Stimulated activated CD4-positive, alpha-beta T cell treated with anti-CD3 and anti-CD28 coated beads, TNF-alpha, amount 100 ng/mL, for 1 hour (primary cell): ENCODE measurements at places on chromosomes 7 and 10.

- no peak for DNase-seq
Observed at GRCh38 chr10:73494213-73494612, 1.6 kb downstream of the PPP3CB start.

DNA sequence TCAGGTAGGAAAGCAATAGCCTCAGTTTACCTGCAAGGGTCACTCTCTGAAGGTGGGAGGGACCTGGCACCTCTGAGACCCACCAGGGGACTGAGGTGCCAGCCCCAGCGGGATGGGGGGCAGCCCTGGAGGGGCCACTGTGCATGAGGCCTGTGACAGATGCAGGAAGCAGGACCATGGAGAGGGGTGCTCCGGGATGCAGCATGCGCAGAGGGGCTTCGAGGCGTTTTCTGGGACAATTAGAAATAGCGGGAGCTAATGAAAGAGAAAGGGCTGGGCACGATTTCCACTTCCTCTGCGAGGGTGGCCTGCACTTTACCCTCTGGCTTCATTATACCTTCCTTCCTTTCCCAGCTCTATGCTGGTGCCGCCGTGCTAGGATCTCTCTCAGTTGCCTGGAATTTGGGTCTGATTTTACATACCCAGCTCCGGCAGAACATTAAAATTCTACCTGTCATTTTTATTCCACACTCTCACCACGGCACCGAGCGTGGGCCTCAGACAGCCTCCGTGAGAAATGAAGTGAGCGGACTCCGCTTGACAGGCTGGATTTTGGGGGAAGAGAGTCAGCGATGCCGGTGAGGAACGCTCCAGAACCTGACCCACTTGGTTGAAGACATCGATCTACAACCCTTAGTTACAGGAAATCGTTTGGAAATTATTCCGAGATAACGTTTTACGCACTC is 333.9 kb upstream of the PFKP start:
- DNase-seq: no peak

DNA sequence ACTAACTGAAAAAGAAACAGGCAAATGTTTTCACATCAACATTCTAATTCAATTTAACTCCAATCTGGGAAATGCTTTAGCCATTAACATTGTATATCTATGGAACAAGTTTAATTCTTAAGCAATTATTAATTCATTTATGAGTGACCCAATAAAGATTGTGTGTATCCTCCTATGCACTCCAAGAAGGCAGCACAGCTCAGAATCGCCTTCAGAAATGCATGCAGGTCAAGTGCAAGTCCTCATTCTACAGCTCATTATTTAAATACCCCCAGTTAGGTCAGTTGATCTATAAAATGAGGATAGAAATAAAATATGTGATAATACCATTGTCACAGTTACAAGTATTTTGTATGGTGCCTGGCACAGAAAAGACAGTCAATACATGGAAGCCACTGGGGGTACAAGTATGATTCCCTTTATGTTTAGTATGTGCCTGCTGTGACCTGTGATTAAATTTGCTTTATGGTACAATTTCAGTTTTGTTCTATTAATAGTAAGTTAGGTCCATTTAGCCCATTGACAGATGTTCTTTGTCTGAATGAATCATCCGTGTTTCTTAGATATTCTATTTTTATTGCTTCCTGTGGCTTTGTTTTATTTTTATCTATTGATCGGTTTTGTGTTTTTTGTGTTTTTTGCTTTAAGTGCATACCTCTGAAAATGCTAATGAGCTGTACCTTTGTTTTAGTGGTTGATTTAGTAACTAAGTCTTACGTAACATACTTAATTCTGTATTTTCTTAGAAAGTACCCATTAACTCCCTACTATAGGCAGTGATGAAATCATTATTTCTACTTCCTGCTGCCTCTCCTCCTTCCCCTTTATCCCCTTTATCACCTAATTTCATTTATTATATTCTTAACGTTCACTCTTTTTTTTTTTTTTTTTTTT is 42.8 kb downstream of the CPXM2 start:
- no peak for DNase-seq

DNA sequence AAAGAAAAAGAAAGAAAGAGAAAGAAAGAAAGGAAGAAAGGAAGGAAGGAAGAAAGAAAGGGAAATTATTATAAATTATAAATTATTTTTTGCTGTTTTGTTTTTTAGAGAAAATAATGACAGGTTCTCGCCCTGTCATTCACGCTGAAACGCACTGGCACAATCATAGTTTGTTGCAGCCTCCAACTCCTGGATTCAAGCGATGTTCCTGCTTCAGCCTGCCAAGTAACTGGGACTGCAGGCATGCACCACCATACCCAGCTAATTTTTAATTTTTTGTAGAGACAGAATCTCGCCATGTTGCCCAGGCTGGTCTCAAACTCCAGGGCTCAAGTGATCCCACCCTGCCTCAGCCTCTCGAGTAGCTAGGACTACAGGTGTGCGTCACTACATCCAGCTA is 21.6 kb downstream of the MMD2 start:
- no peak for DNase-seq

DNA sequence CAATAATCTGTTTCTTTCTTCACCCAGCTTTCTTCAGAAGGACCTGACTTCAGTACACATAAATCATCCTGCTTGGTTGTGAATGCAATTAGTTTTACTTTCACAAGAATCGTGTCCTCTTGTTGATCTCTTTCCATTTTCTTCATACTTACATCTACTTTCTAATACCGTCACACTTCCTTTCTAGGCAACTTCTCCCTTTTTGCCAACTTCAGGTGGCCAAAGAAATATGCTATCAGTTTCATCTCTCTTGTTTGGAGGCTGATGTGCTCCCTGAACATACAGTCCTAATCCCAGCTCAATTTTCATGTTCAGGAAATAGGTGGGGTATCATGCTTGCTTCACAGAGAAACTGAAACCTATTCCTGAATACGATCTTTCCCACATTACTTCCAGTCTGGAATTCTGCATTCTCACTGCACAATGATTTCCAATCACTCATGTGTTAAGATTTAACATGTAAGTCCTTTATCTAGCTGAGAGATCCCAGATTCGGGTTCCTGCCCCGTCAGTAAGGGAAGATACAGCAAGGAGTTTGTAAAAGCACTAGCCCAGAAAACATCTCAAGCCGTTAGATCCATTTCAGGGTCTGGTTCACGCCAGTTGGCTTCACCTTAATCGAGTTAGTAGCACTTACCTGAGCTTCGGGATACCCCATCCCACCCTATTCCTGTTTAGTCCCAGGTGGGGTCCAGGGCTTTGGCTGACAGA is 994 bp downstream of the SLC25A28 start:
- DNase-seq: no peak

DNA sequence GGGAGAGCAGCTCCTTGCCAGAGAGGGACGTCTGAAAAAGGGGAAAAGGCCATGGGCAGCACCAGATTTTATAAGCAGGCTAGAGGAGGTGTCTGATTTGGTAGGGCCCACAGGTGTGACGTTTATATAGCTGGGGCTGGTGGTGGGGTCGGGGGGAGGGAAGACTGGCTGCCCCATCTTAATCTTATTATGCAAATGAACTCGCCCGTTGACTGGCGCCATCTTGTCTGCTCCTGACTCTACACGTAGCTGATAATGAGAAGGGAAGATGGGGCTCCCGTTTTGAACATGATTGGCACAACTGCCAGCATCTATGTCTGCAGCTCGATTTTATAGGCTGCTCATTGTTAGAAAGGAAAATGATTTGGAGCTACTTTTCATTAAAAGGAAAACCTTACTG is 28.6 kb upstream of the CADPS2 start:
- DNase-seq: no peak

DNA sequence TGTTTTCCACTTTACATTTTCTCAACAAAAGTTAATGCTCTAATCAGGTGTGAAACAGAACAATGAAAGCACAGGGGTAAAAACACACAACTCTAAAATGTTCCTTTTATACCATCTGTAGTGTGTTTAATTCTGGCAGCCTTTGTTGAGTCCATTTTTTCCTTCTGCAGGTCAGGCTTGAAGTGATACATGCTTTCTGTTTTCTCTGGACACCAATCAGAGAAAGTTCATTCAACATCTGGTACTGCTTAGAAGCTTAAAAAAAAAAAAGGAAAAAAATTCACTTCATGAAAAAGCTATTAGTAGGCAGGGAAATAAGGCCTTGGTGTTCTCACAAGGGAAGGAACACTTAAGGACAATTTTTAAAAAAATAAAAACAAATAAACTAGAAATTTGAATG is 231.3 kb upstream of the RHOBTB1 start:
- no peak for DNase-seq

- no peak for DNase-seq
Observed at GRCh38 chr10:43399320-43400310, 9.4 kb downstream of the HNRNPF start.

DNA sequence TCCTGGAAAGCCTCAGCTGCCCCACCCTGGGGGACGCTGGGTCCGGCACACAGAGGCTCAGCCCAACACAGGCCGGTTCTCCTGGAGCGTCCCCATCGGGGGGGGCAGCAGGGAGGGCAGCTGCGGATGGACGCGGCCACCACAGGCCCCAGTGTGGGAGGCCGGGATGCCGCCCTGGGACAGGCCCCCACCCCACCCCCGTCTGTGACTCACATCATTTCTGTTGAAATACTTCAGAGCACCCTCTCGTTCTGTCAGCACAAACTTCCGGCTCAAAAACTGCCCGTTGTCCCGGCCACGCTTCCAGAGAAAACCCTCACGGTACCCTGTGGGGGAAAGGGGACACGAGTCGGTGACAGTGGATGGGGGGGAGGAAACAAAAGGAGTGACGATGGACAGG is 28.5 kb downstream of the GET4 start:
- DNase-seq: no peak

GRCh38 chr7:21504021-21504420 is 38.8 kb upstream of the DNAH11 start:
- DNase-seq: no peak

DNA sequence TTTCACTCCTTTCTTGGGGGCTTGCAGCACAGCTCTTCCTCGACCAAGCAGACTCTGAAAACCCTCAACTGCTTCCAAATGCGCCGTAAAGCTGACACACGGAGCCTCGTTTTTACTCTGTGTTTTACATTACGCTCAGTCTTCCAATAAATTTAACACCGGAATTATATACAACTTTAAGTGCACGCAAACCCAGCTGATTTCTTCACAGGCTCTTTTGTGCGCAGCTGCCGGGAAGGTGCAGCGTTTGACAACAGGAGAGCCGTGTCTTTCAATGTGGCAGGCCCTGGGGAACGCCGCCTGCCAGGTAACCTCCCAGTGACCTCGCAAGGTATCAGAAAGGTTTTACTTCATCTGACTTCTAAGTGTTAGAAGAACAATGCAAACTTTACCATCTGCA is 35.0 kb downstream of the GFRA1 start:
- no peak for DNase-seq

GRCh38 chr10:62760401-62760800 is 44.1 kb upstream of the ADO start:
- no peak for DNase-seq

DNA sequence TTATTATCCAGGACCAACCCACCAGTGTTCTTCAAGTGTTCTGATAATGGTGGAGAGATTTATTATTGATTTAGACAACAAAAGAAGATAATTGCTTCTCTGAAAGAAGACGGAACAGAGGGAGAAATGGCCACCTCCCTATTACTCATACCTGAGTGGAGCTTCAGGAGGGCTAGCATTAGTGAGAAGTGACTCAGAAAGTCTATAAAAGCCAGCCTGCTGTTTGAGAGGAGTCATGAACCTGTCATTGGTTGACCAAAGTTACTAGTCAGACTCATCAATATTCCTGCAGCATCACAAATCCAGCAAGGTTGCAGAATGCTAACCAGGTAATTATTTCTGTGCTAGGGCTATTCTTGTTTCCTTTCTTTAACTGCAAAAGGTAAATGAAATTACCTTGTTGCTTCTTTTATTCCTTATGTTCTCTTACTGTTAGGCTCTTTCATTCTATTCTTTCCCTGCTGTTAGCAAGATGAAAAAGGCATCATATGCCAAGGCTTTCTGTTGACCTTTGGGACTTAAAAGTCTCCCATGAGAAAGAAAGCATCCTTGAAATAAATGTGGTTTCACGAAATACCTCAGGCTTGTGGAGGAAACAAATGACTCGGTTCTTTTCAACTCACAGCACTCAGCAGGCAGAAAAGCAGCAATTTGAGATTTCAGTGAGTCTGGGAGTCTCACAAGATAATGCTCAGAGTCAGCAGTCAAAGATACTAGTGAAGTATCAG is 256.4 kb upstream of the PHYHIPL start:
- no peak for DNase-seq

GRCh38 chr10:33233221-33233620 is 101.2 kb downstream of the NRP1 start:
- DNase-seq: no peak

- DNase-seq: no peak
Observed at GRCh38 chr10:118948786-118949185, 80.7 kb upstream of the NANOS1 start.

DNA sequence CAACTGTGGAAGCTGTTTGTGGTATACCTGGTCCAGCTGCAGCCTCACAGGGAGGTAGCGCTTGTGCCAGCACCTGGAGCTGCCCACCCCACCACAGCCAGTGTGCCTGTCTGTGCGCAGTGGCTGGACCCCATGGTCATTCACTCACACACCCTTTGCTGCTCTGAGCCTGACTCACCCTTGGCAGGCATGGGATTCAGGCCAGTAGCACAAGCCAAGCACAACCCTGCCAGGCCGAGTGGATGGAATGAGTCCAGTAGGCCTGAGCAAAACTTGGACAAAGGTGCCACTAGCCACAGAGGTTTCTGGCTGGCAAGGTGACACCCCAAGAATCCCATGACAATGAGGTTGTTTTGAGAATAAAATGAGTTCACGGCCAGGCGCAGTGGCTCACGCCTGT is 19.0 kb downstream of the RBM48 start:
- DNase-seq: no peak

- no peak for DNase-seq
Observed at GRCh38 chr10:114876602-114877300, 55.2 kb downstream of the FHIP2A start.
